ENCODE measurements at places on chromosomes 16 and 17.

- DNase-seq: no peak
Observed at GRCh38 chr17:8100111-8100510, 12.6 kb upstream of the ALOX12B start.

DNA sequence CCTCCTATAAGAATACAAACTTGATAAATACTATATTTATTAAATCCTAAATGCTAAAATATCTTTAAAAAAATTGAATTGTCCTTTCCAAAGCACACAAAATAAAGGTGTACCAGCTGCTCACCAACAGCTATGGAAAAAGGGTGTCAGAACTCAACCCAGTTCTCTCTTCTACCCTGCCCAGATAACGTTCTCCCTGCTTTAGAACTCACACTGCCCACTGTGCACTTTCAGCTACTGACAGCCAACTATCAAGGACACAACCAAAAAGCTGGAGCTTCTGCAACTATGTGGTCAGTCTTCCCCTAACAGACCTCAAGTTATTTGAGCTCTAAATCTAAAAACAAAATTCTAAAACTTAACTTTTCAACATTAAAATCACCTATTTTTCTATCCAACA lies 13.7 kb downstream of the AP1G1 start:
- no peak for DNase-seq

- DNase-seq: no peak
Observed at GRCh38 chr16:3643095-3643730, 11.3 kb upstream of the DNASE1 start.

DNA sequence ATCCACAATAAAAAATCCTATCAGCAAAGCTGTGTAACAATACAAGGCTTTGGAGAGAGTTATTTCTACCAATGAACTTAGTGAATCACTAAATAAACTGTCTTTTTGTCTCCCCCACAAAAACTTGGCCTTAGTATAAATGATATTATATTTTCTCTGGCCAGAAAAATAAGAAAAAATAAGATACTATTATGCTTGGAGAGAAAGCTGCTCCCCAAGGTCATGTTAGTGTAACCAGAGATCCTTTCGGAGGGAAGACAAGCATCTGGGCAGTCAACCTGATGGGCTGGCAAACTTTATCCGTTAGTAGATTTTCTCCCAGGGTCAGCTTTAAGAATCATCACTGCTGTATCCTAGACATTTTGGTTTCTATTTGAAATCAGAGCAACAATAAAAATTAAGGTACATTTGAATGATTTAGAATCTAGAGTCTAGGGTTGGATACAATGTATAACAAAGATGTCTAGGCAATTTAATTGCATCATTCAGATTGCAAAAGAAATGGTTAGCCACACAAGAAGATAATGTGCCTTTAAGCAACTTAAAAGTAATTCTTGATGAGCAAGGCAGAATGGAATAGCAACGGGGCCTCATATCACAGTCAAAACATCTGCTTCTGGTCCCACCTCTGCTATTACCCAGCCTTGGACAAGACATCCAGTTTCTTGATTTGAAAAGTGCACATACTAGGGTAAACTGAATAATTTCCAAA lies 280.4 kb downstream of the SLC39A11 start:
- no peak for DNase-seq

DNA sequence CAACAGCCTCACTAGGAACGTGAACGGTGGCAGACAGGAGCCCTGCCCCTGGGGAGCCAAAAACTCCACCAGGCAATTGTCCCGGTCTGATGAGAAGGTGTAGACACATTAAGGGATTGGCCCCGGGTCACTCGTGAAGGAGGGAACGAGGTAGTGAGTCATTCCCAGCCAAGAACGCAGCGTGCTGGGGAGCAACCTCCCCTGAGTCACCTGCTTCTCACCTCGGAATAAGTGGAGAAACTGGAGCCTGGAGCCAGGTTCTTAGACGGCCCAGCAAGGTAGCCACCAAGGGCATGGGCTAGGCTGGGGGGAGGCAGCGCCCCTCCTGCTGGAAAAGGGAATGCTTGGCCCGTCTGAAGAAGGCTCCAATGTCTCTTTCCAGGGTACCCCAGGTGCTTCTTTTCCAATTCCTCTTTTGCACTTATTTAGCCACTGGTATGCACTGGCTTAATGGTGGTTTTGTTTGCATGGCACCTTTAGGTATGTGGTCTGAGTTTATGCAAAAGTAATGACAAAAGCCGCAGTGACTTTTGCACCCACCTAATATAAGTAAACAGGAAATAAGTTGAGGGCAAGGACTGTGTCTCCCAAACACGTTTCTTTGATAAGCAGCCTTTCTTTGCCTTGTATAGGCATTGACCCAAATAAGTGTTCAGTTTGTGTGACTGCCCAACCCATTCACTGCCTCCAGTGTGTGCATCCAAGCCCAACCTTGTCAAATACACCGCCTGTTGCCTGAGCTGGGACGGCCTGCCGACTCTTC lies 1.8 kb upstream of the HELZ start:
- no peak for DNase-seq

DNA sequence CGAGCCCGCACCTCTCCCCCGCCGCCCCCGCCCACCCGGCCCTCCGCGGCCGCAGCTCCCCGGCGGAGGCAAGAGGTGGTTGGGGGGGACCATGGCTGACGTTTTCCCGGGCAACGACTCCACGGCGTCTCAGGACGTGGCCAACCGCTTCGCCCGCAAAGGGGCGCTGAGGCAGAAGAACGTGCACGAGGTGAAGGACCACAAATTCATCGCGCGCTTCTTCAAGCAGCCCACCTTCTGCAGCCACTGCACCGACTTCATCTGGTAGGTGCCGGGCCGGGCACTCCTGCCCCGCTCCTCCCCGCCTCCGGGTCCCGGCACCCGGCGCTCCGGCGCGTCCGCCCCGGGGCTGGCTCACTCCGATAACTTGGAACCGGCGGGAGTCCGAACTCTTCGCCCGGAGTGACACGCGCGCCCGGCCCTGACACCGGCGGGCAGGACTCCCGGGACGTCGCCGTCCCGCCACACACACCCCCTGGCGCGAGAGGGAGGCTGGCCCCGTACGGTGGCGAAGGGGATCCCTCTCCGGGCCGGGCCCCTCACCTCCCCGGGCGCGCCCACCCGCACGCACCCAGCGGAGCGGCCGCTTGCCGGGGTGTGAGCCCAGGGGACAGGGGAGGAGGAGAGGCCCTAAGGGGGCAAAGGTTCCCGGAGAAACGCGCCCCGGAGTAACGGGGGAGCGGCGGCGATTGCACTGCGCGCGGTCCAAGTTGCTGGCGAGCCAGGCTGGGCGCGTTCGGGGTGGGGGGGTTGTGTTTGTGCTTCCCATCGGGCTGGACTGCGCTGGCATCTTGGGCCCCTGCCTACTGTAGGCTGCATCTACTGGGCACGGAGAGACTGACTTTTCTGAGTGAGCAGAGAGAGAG lies 581 bp downstream of the PRKCA start:
- peak; percentile 16 for DNase-seq

DNA sequence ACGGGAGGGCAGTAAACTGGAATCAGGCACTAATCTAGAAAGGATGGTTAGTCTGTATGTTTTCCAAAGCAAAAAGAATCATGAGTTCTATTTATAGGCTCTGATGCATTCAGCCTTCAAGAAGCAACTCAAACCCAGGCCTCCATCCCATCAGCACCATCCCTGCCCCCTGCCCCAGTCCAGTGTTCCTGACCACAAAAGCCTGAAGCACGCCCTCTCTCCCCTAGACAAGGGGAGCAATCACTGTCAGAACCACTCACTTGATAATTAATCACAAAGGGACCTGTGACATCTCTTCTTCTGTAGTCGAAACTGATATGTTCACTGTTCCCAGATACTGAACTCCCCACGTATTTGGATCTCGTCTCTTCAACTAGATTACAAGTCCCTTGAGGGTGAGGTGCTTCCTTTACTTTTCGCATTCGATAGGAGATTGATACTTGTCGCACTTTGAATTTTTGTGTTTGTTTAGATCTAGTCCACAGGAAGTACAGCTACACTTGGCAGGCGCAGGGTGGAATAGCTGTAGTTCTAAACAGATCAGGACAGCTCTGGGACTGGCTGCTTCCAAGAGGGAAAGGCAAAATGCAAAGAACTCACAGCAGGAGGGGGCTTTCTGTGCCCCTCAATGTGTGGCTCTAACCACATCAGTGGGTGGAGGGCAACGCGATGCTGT lies 36.4 kb upstream of the CCDC182 start:
- DNase-seq: no peak

- DNase-seq: no peak
Observed at GRCh38 chr17:67364847-67365737, 1.3 kb downstream of the PSMD12 start.

- no peak for DNase-seq
Observed at GRCh38 chr17:73128496-73128895, 36.0 kb upstream of the SLC39A11 start.

- no peak for DNase-seq
Observed at GRCh38 chr16:89104930-89105571, 11.4 kb downstream of the ACSF3 start.

DNA sequence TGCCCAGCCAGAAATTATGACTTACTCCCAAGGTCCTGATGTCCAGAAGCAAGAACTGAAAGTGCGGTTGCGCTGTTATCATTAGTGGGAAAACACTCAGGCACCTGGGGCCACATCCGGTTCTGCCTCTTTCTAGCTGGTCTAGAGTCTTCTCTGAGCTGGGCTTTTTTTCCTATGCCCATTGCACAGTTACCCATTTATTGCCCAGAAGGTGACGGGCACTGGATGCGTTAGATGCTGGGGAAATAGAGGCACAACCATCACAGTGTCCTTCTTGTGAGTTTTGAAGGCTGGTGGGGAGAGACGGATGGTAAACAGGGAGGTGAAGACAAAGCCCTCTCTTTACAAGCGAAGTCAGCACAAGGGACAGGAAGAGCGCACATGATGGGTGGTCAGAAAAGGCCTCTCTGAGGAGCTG lies 37.7 kb downstream of the PLCG2 start:
- no peak for DNase-seq

DNA sequence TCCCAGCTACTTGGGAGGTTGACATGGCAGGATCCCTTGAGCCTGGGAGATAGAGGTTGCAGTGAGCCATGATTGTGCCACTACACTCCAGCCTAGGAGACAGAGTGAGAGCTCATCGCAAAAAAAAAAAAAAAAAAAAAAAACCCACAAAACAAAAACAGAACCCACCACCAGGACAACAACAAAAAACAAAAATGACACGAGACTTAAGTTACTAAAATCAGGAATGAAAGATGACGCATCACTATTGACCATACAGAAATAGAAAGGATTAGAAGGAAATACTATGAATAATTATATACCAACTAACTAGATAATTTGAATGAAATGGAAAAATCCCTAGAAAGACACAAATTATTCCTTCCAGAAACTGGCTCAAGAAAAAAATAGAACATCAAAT lies 432.4 kb upstream of the PMFBP1 start:
- DNase-seq: no peak

DNA sequence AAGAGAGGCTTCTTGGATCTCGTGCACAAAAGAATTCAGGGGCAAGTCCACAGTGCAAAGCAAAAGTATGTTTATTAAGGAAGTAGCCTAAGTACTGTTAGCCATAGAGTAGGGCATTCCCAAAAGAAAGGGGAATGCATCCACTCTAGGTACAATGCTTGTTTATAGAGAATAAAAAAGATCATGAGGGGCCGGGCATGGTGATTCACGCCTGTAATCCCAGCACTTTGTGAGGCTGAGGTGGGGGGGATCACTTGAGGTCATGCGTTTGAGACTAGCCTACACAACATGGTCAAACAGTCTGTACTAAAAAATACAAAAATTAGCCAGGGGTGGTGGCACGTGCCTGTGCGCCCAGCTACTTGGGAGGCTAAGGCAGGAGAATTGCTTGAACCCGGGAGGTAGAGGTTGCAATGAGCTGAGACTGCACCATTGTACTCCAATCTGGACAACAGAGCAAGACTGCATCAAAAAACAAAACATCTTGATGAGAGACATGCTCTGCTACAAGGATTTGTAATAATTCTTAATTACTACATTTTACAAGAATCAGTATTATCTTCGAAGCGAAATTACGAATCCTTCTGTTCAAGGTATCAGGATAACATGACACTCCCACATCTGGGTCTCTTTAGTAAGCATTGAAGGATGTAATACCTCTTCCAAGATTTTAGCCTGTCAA lies 191.6 kb downstream of the CPPED1 start:
- DNase-seq: no peak

GRCh38 chr17:78137392-78138203 lies 7.0 kb downstream of the TMC8 start:
- no peak for DNase-seq

- no peak for DNase-seq
Observed at GRCh38 chr17:81359218-81359617, 36.0 kb upstream of the BAHCC1 start.

GRCh38 chr16:13864689-13865088 lies 55.3 kb upstream of the ERCC4 start:
- no peak for DNase-seq

DNA sequence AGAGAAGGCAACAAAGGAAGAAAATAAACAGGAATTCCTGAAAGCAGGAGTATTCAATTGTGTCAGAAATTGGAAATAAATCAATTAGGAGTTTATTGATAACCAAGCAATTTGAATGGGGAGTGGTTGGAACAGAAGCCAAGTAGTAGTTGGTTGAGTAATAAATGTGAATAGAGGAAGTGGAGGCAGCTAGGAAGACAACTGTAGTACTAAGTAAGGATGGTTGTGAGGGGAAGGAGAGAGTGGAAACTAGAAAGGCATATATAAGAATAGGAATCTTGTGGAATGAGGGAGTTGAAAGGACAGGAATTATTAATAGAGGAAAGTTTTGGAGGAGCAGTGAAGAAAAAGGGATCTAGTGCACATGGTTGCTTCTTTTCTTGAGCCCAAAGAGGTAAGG lies 34.4 kb downstream of the NFAT5 start:
- DNase-seq: no peak

DNA sequence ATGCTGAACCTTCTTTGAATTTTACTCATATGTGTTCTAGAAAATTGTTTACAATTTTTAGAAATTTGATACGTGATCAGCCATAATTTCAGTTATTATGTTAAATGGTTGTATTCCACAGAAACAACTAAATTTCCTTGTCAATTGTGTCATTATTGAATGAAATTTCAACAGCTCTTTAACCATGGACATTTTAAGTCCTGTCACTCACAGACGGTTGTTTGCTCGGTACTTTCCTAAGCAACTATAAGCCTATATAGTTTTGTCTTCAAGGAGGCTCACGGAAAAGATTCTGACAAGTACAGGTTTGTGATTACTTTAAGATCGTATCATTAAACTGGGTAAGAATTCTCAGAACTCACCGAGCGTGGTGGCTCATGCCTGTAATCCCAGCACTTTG lies 31.8 kb downstream of the SLC39A11 start:
- DNase-seq: no peak

- DNase-seq: no peak
Observed at GRCh38 chr16:87559945-87560344, 42.4 kb upstream of the JPH3 start.

DNA sequence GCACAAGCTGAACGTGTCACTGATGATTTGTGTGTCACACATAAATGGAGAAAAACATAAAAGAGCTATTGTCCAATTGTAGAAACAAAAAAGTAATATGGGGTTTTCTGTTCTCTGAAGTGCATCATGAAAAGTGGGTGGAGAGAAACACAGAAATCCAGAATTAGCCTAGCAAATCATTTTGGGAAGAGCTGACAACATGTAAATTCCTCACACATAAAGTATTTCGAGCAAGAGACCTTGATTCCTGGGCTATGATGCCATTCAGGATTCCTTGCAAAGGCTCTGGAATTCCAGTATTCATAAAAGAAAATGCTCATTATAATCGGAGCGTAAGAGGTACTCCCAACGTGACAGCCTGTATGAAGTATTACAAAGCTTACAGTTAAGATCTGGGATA lies 1.1 kb downstream of the DCUN1D3 start:
- no peak for DNase-seq

Data from C1 segment of cervical spinal cord (tissue), 14 donors.